HL-60 (cell line): ENCODE measurements at places on chromosomes 11 and 22.

GRCh38 chr11:118106789-118107335 lies 20.1 kb upstream of the SMIM35 start:
- DNase-seq, result no peak

GRCh38 chr11:14537134-14537599 lies 17.0 kb upstream of the PSMA1 start:
- peak; percentile 56 for DNase-seq

GRCh38 chr22:28937206-28938025 lies 54.0 kb downstream of the ZNRF3 start:
- no peak for DNase-seq

- no peak for DNase-seq
Measured at GRCh38 chr11:121561240-121561639, 108.5 kb upstream of the SORL1-AS1 start.

DNA sequence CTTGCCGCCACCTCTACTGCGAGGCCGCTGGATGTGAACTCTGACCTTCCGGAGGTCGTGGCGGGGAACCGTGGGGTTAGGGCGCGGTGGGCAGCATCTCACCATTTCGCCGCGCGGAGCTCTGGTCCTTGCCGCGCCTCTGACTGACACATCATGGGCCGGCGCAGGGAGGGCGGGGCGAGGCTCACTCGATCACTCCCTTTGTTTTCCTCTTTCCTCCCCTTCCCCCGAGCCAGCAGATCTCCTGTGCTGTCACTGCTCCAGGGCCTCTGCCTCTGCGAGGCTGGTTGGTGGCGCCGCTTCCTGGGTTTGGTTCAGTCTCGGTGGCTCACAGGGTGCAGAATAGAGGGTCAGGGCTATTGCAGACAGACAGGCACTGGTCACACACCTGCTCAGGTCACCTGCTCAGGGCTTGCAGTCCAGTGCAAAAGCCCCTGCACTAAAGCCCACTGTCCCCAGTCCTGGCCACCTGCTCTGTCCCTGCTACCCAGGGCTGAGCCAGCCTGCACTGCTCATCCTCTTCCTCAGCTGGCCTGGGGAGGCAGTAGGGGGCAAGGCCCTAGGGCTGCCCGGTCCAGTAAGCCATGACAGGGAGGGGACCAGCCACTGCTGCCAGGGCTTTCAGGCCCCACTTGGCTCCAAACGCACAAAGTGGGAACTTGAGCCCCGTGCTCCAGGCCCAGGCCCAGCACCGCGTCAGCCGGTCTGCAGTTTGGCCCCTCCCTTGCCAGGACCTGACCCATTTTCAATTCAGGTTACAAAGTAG lies 36.2 kb downstream of the PISD start:
- DNase-seq, result no peak

GRCh38 chr11:86749821-86750401 lies 50.4 kb upstream of the PRSS23 start:
- no peak for DNase-seq

- DNase-seq, result no peak
Measured at GRCh38 chr11:108351468-108351867, 115.9 kb downstream of the C11orf65 start.

DNA sequence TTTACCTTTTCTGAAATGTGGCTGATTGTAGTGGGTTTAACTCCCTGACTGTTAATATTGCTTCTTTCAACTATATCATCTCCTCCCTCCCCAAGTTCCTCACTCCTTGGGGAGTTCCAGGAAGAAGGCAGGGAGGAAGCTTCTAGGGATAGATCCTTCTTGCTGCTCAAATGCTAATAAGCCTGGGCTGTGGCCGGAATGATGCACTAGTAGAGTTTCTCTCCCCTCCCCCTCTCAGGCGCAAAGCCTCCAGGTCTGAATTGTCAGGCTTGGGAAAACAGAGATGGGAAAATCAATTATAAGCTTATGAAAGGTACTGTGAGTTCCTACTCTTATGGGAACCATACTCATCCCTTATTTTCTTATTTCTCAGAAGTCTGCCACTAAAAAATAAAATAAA lies 30.8 kb downstream of the FEZ1 start:
- no peak for DNase-seq

DNA sequence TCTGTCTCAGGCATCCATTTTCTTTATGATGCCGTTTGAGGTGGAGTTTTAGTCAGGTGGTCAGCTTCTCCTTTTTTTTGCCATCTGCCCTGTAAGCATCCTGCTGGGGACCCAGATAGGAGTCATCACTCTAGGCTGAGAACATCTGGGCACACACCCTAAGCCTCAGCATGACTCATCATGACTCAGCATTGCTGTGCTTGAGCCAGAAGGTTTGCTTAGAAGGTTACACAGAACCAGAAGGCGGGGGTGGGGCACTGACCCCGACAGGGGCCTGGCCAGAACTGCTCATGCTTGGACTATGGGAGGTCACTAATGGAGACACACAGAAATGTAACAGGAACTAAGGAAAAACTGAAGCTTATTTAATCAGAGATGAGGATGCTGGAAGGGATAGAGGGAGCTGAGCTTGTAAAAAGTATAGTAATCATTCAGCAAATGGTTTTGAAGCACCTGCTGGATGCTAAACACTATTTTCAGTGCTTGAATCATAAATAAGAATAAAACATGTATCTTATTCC lies 10.9 kb upstream of the HBE1 start:
- DNase-seq, result peak; percentile 78

GRCh38 chr11:75766443-75767227 lies 1.9 kb upstream of the DGAT2 start:
- no peak for DNase-seq

- DNase-seq, result no peak
Measured at GRCh38 chr22:28064920-28065319, 145.9 kb upstream of the PITPNB start.
